ENCODE measurements at places on chromosomes 6 and 20.
A peak's percentile ranks its signal among the peaks of the same experiment; 100 is the strongest.

GRCh38 chr6:1903780-1904465 is 294.2 kb downstream of the FOXC1 start:
- DNase-seq: no peak

- no peak for DNase-seq
Measured at GRCh38 chr6:13922750-13923149, 2.0 kb upstream of the RNF182 start.

DNA sequence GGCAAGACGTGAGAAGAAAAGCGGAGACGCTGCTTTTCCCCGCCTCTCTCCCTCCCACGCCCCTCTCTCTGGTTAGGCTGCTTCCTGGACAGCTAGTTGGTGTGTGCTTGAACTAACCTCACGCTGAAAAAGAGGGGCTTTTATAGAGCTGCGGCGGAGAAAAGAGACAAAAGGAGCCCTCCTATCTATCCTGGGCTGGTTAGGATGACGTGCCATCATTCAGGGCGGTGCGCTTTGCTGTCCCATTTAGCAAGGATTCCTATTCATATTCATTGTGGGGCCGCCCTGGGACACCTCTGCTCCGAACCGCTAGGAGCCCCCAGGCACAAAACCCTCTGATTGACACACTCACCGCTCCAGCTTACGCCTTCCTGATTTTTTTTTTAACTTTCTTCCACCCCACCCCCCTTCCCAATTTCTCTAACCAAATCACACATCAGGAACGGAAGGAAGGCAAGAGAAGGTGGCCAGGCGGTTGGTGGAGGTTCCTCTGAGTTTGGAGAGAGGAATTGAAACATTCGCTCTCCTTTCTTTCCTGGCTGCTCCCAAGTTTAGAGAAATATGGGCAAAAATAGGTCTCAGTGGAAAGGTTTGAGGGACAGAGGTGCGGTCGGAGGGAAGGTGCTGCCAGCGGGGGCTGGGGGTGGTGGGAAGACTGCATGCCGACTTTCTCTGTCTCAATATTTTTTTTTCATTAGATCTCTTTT is at the start of gene OLIG3:
TSS of gene OLIG3 (minus strand) at position 114 of the 707 bp plus-strand sequence. CDS start 224 bp downstream, outside the sequence.
- no peak for DNase-seq

DNA sequence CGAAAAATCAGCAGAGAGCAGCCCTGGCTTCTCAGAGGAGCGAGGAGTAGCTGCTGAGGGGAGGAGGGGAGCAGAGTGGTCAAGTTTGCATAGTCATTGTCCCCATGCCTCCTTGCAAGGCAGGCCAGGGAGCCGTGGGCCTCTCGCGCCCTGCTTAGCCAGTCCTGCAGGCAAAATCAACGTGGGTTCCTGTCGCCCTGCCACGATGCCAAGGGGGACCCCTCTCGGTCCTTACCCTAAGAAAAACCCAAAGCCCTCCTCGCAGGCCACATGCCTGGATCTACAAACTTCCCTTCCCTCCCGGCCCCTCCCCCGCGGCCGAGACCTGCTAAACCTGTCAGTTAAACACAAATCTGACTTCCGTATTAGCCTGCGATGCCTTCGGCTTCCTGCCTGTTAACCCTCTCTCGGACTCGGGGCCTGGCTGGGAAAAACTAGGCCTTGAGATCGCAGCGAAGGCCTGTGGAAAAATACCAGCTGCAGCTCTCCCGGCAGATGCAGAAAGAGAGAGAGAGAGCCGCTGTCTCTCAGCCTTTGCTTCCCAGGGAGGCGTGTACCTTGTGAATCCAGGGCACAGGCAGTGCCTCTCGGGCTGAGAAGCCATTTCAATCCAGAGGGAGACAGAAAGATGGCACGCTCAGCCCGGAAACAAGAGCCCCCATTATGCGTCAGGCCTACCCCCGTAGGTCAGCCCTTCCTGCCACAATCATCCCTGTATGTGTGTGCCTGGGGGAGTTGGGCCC is 968 bp upstream of the ZMYND8 start:
- DNase-seq: peak; percentile 63

DNA sequence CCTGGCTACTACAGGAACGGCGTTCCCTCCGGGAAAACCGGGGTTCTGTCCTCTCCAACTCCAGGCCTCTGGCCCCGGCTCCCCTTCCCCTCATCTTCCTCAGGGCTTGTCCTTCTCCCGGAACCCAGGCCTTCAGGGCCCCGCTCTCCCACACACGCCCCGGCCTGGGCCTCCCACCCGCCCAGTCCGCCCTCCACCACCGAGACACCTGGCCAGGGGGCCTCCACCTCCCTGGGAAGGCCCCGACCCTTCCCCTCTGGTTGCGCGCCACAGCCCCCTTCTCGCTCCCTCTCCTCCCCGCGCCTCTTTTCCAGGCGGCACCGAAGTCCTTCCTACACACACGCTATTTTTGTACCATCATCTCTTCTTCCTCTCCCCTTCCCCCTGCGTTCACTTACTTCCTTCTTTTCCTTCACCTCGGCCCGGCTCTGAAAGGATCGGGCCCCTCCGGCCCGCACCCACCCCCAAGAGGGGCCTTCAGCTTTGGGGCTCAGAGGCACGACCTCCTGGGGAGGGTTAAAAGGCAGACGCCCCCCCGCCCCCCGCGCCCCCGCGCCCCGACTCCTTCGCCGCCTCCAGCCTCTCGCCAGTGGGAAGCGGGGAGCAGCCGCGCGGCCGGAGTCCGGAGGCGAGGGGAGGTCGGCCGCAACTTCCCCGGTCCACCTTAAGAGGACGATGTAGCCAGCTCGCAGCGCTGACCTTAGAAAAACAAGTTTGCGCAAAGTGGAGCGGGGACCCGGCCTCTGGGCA is 1.3 kb upstream of the SIRPA start:
- DNase-seq: peak; percentile 32

GRCh38 chr6:84651583-84651982 is 112.8 kb downstream of the TBX18 start:
- no peak for DNase-seq

- no peak for DNase-seq
Measured at GRCh38 chr20:41275301-41275731, 42.2 kb downstream of the ZHX3 start.

GRCh38 chr6:190596-191395 is 101.5 kb upstream of the DUSP22 start:
- no peak for DNase-seq

DNA sequence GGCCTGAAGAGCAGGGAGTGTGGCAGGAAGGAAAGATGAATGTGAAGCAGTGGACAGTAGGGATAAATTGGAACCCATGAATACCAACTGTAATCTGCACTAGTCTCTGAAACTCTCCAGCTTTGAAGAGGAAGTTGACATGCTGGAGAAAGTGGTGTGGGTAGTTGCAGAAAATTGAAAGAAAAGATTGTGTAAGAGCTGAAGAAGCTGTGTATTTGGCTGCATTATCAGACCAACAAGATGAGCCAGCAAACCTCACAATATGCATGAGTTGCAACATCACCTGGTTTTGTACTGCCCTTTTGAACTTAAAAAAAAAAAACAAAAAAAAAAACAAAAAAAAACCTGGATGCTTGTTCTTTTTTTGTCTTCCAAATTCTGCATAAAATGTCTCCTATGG is 921.9 kb upstream of the EYS start:
- DNase-seq: no peak

DNA sequence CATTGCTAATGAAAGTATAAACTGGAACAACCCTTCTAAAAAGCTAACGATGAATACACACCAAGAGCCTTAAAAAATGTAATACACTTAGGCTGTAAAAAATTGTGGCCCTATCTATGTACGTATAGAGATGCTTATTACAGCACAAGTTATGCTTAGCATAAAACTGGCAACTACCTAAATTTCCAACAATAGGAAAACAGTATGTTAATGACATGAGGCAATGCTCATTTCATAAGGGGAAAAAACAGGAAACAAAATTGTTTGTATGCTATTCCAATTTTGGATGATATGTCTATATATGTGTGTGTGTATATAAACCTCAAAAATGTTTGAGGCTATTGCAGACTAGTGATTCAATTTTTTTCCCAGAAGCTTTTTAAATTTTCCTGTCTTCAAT is 82.5 kb downstream of the DTNBP1 start:
- DNase-seq: no peak

GRCh38 chr20:10249048-10249770 is 30.6 kb downstream of the SNAP25 start:
- DNase-seq: no peak

DNA sequence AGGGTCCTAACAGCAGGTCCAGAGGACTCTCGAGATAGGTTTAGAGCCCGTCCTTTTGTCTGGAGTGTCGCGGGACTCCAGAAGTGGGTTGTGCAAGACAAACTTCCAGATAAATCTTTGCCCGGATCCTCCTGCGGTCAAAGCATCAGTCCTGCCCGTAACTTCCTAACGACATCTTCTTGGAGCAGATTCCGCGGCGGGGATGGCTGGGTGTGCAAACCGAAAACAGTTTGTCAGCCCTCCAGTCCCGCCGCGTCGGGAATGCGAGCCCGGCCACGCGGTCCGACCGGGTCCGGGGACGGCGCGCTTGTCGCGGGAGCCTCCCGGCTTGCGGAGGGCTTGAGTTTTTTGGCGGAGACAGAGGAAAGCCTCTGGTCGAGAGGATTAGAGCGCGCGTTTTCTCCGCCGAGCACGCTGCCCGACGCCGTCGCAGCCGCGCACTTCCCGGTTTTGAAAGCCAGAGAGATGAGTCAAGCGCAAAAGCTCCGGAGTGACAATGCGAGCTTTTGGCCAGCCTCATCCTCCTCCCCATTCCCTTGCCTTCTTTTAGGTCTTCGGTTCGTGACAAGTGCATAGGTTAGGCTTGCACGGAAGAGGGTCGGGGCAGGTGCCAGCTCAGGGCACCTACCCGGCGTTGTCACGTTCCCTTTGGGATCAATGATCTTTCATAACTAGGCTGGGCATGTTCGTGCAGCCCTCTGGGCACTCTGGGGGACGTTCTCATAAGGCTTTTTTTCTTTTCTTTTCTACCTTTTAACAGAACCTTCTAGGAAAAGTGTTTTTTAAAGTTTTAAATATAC is 91.3 kb upstream of the PRDM1 start:
- peak; percentile 18 for DNase-seq

- DNase-seq: no peak
Measured at GRCh38 chr6:40998661-40999060, 40.4 kb downstream of the UNC5CL start.

DNA sequence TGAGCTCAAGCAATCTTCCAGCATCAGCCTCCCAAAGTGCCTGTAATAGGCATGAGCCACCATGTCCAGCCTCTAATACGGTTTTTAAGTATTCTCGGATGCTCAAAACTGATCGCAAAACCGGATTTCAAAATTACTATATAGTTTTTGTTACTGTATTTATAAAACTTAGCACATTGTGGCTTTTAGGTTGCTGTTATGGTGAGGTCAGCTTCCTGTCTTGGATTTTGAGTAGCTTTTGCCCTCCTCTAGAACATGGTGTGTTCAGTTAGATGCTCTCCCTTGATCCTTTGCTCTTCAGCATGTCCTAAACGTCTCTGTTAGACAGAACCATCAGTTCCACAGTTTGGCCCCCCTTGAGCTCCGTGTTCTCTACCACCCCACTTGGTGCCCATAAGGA is 96.2 kb downstream of the RPP40 start:
- DNase-seq: no peak

DNA sequence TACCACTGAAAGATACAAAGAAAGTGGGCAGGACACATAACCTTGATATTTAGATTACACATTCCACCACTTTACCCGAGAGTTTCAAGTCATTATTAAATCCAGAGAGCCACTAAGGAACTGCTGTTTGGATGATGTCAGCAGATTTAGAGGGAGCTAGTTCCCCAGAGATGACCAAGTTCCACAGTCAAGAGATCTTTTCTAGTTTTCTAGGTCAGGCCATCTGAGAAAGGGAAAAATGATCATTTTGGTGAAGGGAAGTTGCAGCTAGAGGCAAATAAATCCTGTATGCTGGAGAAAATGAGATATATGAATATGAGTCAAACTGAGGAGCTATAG is 147.8 kb downstream of the HS3ST5 start:
- no peak for DNase-seq

DNA sequence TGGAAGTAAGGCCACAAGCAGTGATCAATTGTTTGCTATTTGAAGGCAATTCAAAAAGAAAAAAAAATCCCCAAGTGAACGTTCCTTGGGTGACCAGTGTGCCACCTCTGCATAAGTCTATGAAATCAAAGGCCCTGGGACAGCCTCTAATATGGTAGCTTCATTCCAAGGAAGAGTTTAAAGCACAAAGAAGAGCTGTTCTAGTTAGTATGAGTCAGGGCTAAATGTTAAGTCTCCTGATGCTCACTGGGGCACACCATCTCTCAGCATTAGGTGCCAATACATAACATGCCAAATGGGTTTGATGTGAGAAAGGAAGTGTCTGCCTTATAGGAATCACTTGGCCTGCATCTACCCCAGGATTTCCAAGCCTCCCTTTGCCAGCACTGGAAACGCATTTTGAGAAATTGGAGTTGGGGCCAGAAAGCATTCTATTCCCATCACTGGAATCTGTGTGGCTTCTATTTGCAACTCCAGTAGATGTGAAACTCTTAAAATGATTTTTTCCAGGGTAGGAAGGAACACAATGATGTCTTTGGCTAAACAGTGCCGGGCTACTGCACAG is 13.0 kb downstream of the UNC5CL start:
- no peak for DNase-seq

- no peak for DNase-seq
Measured at GRCh38 chr6:18211338-18211737, 53.0 kb downstream of the DEK start.

GRCh38 chr6:92777146-92777740 is 642.1 kb downstream of the EPHA7 start:
- DNase-seq: peak; percentile 14

DNA sequence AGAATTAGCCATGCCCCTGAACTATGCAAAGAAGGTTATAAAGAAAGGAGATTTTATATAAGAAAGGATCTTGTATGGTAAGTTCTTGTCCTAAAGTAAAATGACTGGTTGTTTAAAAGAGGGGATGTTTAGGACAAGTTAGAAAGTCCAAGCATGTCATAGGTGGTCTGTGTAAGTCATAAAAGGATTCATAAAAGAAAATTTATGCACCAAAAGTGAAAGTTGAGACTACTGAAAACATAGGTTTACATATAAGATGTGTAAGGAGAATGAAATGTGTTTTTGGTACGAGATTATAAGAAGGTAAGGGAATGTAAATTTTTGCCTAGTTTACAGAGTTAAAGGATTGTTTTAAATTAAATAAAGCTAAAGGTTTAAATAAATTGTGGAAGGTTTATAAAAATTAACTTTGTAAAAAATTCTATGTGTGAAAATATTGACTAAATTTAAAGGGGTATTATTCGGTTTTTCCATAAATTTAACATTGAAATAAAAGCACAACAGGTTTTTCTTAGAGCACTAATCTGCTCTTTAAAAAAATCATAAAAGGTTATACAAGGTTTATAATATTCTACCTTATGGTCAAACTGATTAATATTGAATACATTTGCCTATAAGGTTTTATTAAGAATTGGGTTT is 93.6 kb upstream of the UST start:
- no peak for DNase-seq

DNA sequence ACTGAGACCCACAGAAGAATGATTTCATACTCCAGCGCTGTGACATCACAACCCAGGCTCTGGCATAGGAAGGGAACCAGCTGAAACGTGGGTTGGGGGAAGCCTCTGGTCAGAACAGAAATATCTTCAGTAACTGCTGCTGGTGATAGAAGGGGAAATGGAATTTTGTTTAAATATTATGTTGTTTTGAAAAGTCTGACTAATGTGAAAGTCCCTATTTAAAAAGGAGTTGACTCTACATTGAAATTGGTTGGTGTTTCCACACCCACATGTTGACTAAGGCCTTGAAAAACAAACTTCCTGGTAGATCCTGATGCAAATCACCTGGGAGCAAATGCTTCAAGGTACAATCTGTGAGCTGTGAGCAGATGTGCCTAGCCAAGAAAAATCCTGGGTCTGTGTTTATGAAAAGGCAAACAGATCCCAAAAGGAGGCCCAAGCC is 24.5 kb upstream of the TCP11 start:
- no peak for DNase-seq

- DNase-seq: no peak
Measured at GRCh38 chr20:36399147-36399968, 93.2 kb downstream of the DLGAP4 start.

- no peak for DNase-seq
Measured at GRCh38 chr20:23242556-23243180, 107.9 kb upstream of the NXT1 start.

Data from fibroblast of the conjunctiva (primary cell).